Type B pancreatic cell (in vitro differentiated cells): ENCODE measurements at places on chromosomes 7 and 10. TPM values are rescaled to one million over a fixed set of nuclear protein-coding genes. Genes with fewer than 3 reads are reported as not detected.
A peak's percentile ranks its signal among the peaks of the same experiment; 100 is the strongest.

- DNase-seq = peak; percentile 40
Measured at GRCh38 chr10:662686-663465, 26.6 kb downstream of the DIP2C start.

DNA sequence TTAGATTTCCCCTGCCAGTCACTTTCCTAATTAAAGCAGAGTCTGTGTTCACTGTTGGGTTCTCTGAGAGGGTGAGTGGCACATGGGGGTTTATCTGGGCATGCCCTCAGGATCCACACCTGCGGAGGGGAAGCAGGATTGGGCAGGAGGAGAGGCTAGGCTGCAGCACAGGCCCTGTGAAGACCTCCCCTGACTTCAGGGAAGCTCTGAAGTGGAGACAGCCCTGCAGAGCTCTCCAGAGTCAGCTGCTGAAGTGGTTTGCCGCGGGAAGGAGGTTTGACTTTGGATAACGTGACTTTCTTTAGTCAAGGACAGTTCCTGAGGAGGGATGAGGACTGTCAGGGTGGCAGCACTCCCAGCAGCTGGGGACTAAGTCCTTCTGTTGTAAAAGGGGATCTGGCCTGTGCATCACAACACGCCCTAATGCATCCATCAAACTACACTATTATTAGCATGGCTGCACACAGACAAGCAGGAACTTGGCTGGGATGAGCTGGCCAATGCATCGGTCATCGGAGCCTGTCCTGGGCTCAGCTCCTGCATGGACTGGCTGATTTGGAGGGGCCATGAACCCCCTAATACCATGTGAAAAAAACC, 50.9 kb upstream of the LEP start:
- no peak for DNase-seq

- peak; percentile 42 for DNase-seq
Measured at GRCh38 chr7:158356454-158356853, 231.2 kb downstream of the PTPRN2 start.

- DNase-seq = no peak
Measured at GRCh38 chr7:157979636-157980340, 607.8 kb downstream of the PTPRN2 start.

DNA sequence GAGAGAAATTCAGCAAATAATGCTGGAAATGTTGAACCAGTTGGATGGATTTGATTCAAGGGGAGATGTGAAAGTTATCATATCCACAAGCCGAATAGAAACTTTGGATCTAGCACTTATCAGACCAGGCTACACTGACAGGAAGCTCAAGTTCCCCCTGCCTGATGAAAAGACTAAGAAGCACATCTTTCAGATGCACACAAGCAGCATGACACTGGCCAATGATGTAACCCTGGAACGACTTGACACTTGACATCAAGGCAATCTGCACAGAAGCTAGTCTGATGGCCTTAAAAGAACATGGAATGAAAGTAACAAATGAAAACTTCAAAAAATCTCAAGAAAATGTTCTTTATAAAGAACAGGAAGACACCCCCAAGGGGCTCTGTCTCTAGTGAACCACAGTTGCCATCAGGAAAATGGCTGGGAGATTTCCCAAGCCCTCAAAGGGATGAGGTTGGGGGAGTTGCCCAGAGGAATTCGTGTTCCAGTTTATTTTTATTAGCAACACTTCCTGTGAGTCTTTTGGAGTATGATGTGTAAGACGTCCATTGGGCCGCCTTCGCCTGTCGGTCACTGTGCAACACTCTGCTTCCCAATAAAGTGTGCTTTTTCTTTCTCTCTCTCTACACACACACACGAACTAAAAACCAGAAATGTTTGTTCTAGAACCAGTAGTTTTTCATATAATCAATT, 200.0 kb downstream of the HIBADH start:
- no peak for DNase-seq

DNA sequence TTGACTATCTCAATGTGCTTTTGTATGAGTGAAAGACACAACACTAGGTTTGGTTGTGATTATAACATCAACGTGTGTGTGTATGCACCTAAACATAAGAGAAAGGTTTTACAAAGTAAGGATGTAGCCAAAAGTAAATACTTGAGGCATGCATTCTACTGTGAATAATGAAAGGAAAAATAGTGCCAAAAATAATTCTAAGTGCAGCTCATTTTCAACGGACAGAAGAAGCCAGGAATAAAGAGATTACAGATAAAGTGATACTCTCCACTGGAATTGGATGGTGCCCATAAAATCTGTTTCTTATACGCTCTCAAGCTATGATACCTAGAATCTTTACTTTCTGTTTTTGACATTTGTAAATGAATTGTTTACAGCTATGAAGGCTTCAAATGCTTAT, 135.0 kb upstream of the TMEM72 start:
- no peak for DNase-seq

DNA sequence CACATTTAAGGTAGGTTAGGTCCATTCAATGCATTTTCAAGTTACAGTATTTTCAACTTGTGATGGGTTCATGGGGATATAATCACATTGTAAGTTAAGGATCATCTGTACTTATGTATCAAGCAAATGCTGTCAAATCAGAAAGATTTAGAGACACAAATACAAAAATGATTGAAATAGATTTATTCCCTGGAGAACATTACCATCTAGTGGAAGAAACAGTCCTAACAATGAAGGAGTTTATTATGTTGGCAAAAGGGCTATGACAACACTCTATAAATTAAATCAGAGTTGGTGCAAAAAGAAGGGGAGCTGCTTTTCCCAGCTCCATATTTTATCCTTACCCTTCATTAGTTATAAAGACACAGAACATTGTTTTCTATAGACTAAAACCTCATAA, 69.0 kb downstream of the PRSS58 start:
- no peak for DNase-seq

The C1QL3 gene
- total RNA-seq = 3.4 and 6.5 TPM in 2 replicates

The THSD7A gene
- 3.8 and 14.3 TPM in 2 replicates for total RNA-seq

The ZNF438 gene
- total RNA-seq = 3.7 and 4.4 TPM in 2 replicates

The NOS3 gene
- total RNA-seq = 0.21 and 1.7 TPM in 2 replicates

The AFAP1L2 gene
- total RNA-seq = 1.9 and 6.4 TPM in 2 replicates
